Stimulated activated CD4-positive, alpha-beta T cell treated with anti-CD3 and anti-CD28 coated beads, TNF-alpha, amount 100 ng/mL, for 1 hour (primary cell): ENCODE measurements at places on chromosomes 12 and 14.

DNA sequence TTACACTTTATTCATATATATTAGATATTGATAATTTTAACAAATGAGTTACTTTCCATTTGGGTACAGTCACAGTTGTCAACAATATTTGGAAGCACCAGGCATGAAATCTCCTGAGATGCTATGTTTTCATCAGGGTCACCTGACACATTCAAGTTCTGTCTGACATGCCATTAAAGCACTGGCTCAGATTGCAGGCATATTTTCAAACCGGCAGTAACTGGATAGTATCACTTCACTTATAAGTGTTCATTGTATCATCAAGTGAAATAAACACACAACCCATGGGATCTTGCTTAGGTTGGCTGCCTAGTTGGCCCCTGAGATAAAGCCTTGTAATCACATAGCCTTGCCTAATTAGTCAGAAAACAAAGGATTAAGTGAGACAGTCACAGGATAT lies 4.8 kb downstream of the IFNG start:
- DNase-seq, result no peak

GRCh38 chr14:51396222-51396815 lies 156.3 kb downstream of the TMX1 start:
- no peak for DNase-seq

GRCh38 chr12:39712334-39712733 lies 92.7 kb upstream of the ABCD2 start:
- DNase-seq, result no peak

- no peak for DNase-seq
Observed at GRCh38 chr14:73237219-73237785, at the start of gene PAPLN. Gene PAPLN, plus strand, starts transcription at chr14:73237506. Its CDS starts 2,273 bp downstream, at chr14:73239779.

GRCh38 chr12:6056406-6057240 lies 67.8 kb downstream of the VWF start:
- no peak for DNase-seq
